T-cell (primary cell): ENCODE measurements at places on chromosomes 7 and 10.

DNA sequence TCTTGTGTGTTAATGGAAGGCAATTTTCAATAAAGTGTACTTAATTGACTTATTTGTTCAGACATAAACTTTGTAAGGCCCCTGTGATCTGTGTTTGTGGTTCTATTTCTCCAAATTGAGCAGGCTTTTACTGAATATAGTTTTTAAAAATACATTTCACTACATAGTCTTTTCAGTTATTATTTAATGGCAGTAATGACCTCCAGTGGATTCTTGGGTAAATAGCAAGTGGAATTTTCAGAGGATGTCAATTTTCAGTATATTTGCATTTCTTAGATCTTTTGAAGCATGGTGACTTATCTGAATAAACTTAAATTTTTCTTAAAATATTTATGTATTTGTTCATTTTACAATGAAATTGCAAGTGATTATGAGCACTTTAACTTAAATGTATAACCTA lies 203.1 kb upstream of the PCLO start:
- no peak for DNase-seq

DNA sequence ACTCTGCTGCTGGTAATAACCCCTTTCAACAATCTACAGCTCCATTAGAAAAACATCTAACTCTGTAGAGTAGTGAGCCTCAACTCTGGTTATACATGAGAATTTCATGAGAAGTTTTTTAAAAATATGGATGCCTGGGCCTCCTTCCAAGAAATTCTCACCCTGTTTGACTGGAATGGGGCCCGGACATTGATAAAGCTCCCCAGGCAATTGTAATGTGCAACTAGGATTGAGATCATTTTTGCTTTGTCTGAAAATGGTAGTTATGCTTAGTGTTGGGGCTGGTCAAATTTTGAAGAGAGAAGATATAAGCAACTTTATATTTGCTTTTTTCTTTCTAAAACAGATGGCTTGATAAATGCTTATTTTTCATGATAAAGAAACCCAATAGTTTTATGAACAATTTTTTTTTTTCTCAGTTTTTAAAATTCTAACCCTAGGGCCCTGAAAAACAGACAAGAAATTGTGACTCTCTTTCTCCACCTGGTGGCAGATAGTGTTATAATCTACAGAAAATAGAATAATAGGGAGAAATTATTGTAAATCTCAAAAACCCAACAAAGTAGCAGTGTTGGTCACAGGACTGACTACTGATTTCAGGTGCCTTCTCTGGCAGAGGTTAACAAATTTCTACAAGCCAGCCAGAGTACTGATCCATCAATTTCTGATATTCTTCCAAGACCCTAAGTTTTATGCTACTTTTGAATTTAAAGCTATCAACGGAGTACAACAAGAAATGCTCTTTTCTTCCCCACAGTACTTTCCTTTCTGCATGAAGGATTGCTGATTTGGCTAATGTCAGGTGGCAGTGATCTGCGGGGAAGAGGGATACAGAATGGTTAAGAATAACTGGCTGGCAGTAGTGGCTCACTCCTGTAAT lies 174.8 kb downstream of the DKK1 start:
- no peak for DNase-seq

DNA sequence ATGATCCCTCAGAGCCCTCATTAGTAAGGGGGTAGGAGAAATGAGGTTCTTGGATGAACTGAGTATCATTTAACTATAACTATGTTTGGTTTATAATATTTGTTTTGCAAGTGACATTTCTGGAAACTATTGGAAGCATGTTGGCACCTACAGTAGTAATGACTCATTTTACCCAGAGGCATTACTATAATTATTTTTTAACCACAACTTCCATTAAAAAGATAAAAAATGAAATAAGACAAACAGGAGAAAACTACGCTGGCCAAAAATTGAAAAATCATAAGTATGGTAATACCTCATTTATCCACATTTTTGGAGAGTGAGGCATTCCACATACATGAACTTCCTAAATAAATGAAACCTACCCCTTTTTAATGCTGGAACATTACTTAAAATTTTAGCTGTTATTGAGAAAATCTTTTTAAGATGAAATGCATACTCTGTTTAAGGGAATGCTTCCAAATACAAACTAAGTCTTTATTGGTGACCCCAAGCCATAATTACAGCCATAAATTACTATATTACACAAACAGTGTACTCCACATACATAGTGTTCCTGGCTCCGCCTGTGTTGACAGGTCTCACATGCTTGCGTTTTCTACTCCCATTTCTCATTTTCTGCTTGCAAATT lies 84.6 kb upstream of the CAPZA2 start:
- no peak for DNase-seq

DNA sequence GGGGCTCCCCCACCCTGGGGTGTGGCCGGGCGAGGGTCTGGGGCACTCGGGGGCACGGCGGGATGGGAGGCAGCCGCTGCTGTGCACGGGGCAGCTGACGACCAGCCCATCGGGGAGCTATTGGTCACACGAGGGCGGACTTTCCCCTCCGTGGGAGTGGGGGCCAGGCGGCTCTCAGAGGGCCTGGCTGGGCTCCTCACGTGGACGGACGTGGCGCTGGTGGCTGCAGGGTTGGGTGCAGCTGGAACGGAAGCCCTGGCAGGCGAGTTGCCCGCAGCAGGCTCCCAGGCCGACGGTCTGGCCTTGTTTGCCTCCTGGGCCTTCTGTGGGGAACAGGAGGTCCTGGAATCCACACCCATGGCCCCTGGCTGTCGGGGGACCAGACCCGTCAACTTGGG lies 14.3 kb downstream of the MICALL2 start:
- no peak for DNase-seq

GRCh38 chr10:7635408-7636125 lies 31.2 kb downstream of the ITIH5 start:
- DNase-seq: no peak

DNA sequence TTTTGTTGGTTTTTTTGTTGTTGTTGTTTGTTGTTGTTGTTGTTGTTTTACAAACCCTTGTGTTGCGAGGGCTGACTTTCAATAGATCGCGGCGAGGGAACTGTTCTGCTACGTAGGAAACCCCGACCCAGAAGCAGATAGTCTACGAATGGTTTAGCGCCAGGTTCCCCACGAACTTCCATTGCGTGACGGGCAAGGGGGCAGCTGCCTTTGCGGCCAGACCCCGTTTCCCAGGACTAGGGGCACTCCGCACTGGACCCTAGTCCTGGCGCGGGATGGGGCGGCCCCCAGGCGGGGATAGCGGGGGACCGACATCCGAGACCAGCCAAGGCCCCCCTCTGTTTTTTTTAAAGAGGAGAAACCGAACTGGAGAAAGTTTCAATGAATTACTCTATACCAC lies 119.6 kb downstream of the LRRTM3 start:
- DNase-seq: no peak

GRCh38 chr10:18364987-18365775 lies 225.0 kb downstream of the CACNB2 start:
- DNase-seq: no peak

DNA sequence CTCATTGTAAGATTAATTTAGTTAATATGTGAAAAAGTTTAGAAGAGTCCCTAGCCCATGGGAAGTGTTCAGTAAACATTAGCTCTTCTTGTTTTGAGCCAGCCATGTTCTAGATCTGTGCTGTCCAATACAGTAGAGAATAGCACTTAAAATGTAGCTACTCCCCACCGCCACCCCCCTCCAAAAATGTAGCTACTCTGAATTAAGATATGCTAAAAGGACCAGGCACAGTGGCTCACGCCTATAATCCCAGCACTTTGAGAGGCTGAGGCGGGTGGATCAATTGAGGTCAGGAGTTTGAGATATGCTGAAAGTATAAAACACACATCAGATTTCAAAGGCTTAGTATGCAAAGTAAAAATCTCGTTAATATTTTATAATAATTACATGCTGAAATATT lies 47.3 kb upstream of the MXI1 start:
- no peak for DNase-seq
